Hematopoietic multipotent progenitor cell treated with erythropoietin and hydrocortisone succinate and interleukin-3 and kit ligand, for 6 days (in vitro differentiated cells): ENCODE measurements at places on chromosomes 2 and 18.

GRCh38 chr18:56302156-56302555 is 336.2 kb downstream of the TXNL1 start:
- DNase-seq = no peak

DNA sequence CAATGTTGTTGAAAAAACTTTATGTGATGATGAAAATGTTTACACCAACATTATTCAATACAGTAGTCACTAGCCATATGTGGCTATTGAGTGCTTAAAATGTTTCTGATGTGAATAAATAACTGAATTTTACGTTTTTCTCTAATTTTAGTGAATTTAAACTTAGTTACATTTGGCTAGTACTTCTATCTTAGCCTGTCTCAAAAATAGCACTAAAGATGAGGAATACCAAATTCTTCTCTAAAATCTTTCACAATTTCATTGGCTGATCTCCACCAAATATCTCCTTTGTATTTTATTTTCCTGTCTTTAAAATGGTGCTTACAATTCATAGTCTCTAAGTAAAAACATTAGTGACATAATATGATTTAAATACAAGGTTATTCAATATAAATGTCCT is 83.7 kb upstream of the RND3 start:
- DNase-seq = no peak

- DNase-seq = no peak
These were observed 14.0 kb downstream of the PSD4 start for GRCh38 chr2:113187771-113188170.

DNA sequence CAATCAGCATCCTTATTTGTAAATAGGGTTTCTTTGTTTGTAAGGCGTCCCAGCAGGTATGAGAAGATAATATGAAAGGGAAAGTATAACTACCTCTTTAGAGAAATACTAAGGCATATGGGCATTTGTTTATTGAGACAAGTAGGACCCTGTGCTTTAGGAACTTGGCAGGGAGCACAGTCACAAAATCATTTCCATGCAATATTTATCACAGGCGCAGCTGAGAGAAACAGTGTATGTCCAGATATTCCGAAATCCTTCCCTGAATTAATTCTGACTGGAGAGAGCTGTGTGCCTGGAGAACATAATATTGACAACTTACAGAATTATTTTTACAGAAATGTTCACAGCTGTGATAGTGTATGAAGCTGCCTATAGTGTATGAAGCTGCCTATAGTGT is 416.7 kb downstream of the THSD7B start:
- no peak for DNase-seq

DNA sequence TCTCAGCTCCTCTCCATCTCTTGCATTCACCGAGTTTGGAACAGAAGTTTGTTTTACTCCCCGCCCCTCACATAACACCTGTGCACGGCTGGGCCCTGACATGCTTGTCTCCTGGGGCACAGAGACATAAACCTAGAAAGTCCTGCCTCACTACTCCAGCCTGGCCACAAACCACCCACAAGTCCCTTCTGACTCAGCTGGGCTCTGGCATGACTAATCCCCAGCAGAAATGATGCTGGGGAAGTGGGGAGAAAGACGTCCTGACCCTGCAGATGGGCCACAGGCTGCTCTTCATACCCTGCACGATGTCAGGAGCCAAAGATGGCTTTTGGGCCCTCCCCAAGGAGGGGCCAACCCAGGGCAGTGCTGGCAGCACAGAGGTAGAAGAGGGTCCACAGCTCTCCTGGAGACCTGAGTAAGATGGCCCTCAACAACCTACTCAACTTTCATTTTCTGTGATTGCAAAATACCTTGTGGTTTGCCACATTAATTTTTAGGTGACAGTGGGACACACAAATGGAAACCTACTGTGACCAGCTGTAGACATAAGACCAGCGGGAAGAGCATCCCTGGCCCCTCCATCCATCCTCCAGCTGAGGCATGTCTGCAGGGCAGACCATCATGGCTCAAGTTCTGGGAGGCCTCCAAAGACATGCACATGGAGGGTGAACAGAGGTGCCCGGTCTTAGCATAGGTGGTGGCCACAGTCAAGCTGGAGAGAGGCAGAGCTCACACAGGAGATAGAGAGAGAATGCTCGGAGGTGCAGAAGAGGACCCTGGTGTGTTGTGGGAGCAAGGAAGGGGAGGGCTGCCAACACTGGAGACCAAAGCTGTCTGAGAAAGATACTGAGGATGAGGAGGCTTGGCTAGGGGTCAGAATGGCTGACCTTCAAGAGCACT is 40.0 kb downstream of the DNMT3A start:
- DNase-seq = peak; percentile 51

- no peak for DNase-seq
These were observed 165.4 kb downstream of the RBM43 start for GRCh38 chr2:151096235-151096634.

DNA sequence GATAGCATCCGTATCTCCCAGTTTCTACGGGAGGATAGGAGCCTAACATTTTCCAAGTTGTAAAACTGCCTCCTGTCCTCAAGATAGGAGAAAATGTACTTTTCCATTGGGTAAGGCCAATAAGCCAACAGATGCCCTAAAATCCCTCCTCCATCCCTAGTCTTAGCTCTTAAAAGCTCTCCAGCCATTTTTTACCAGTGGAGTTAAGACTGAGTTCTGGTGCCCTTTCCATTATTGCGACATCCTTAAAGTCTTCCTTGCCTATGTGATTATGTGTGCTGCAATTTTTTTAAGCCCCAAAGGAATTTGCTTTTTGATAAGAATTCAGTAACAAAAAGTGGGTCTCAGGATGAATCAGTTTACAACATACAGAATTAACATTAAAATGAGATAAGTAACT is 33.0 kb downstream of the LINC00305 start:
- DNase-seq = no peak

- peak; percentile 76 for DNase-seq
These were observed 32.3 kb upstream of the ASNSD1 start for GRCh38 chr2:189628817-189629530.

DNA sequence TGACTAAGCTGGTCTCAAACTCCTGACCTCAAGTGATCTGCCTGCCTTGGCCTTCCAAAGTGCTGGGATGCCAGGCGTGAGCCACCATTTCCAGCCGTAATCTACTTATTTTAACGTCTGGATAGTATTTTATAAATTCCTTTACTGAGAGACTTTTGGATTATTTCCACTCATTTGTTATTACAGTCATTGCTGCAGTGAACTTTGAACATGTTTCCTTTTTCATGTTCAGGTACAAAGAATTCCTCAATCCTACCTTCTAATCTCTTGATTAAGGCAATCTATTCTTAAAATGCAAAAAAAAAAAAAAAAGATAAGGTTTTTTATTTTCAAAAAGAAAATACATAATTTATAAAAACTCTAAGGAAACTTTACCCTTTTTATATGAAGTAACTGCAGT is 78.6 kb downstream of the PDK1 start:
- DNase-seq = no peak

GRCh38 chr2:28565720-28566295 is 69.9 kb downstream of the PLB1 start:
- no peak for DNase-seq

DNA sequence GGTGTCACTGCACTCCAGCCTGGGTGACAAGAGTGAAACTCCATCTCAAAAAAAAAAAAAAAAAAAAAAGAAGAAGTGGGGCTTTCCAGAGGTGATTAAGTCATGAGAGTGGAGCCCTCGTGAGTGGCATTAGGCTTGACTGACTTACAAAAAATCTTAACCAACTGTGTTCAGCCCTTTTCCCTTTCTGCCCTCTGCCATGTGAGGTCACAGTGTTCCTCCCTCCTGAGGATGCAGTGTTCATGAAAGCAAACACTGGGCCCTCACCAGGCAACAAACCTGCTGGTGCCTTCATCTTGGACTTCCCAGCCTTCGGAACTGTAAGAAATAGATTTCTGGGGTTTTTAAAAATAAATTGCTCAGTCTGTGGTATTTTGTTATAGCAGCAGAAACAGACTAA is 37.0 kb upstream of the METTL21A start:
- DNase-seq = no peak

GRCh38 chr18:46466234-46467160 is 190.5 kb downstream of the LOXHD1 start:
- no peak for DNase-seq

DNA sequence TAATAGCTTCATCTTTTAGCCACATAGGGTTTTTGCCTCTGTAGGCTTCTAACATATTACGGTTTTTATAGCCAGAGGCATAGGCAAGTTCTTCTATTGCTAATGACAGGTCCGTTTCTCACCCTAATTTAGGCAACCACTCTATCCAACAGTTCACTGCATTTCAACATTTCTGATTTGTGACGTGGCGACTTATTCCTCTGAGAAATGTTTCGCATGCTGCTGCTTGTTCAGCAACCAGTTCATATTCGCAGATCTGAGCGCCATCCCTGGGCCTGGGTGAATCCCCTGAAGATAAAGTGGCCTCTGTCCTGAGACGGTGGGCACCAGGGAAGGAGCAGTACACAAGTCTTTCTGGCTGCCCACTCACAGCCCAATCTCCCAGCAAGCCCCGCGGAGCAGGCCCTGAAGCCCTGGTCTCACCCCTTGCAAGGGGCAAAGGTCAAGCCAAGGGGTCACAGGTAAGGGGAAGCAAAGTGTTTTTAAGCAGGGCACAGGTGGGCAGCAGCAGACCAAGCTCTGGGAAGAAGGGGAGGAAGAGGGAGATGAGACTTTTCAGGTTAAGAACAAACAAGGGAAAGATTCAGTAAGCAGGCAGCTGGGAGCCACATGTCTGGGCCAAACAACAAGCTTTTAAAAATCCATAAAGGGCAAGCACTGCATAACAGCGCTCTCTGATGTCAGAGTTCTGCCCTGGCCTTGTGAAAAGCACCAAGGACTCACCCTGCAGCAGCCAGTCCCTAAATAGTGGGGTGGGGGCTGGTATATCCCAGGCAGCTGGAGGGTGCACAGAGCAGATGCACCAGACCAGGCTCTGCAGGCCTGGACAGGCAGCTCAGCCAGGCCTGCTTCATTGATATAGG is 10.8 kb upstream of the COX7A2L start:
- DNase-seq = no peak

DNA sequence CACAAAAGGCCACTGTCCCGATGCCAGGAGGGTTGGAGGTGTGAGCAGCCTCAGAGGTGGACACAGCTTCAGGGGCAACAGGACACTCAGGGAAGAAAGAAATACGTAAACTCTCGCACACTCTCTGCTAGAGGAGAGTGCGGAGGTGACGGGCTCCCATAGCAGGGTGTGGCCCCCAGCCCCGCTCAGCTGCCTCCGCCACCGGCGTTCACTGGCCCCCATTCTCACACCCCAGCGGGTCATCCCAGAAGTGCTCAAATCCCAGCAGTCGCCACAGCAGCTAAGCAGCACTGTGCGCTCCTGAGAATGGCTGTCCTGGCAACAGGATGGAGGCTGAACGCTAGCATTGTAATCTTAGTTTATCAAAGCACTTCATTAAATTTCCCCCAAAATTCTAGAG is 315.6 kb upstream of the SALL3 start:
- DNase-seq = no peak

DNA sequence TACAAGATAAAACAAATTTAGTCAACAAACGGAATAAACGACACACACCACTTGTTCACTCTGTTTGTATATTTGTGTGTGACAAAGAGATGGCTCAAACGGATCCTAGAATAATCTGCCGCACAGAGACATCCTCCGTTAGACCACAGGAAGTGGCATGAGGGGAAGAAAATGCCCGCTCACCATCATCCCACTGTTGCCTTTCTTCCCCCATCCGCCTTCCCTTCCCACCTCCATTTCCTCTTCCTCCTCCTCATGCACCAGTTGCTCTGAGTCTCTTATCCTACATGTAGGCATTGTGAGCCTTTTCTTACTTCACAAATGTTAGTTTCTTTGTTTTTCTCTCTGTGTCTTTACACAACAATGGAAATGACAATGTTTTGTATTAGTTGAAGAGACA is 228.5 kb upstream of the SMIM21 start:
- peak; percentile 7 for DNase-seq

DNA sequence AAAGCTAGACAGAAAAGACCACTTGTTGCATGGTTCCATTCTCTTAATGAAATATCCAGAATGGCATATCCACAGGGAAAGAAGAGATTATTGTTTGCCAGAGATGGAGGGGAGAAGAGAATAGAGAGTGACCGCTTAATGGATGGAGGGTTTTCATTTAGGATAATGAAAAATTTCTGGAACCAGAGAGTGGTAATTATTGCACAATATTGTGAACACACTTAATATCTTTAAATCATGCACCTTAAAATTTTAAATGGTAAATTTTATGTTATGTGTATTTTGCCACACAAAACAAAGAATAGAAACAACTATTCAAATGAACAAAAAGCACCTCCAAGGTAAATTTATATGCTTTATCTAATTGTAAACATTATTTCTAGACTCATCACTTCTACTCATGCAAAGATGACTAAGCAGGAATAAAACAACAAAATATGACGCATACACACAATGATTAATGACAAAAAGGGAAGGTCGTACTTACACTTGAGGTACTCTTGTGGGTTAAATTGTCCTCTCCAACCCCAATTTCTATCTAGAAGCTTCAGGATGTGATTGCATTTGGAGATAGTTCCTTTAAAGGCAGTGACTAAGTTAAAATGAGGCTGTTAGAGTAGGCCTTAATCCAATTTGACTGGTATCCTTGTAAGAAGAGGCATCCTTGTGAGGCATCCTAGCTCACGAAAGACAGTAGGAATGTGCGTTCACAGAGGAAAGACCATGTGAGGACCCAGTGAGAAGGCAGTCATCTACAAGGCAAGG is 18.7 kb upstream of the DHRS9 start:
- peak; percentile 51 for DNase-seq

DNA sequence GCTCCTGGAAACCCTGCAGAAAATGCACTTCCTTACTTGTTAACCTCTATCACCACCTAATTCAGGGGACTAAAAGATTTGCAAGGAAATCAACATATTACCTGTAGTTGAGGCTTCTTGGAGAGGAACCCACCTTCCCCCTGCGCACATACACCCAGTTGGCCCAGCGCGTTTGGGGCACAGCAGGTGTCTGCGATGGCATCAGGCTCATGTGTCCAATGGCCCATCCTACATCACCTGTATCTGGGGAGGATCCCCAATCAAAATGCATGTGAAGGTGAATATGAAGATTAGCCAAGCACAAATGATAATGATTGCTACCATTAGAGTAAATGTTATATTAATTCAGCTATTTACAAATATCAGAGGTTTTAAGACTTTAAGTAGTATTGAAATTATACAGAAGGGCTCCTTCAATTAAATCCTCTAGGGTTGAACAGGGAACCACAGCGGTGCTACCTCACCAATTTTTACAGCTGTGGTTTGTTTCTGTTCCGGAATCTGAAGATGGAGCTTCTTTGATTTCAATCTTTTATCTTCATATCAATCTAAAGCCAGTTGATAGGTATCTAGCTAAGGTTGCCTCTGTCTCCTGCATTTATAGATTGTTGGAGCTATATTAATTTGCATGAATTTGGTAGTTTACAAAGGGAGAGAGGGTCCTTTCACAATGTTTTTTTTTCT is 486.0 kb downstream of the RNF144A start:
- no peak for DNase-seq

DNA sequence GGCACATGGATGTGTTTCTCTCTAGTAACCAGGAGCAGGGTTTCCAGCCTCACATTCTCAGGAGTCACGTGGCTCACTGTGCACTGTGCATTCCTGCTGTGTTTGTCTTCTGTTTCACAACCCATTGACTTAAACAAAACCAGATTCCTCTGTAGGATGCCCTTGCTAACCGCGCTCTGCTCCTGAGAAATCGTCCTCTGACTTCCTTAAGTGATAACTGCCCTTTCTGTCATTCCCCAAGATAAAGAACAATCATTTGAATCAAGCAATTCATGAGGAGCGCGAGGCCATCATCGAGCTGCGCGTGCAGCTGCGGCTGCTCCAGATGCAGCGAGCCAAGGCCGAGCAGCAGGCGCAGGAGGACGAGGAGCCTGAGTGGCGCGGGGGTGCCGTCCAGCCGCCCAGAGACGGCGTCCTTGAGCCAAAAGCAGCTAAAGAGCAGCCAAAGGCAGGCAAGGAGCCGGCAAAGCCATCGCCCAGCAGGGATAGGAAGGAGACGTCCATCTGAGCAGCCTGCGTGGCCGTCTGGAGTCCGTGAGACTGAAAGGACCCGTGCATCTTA is 60.2 kb downstream of the RALBP1 start:
- no peak for DNase-seq
